Stimulated activated naive B cell treated with anti-CD40 and anti-IgM and Interleukin-4, amounts not matched to agents 10 μg/mL and 1 μg/mL and 100 μg/mL, for 72 hours (primary cell): ENCODE measurements at places on chromosomes 16 and 17.

- no peaks in the 10 kb centered on the region for H3K36me3 ChIP-seq
- no peaks in the 10 kb centered on the region for H3K4me1 ChIP-seq
- H3K27ac ChIP-seq, result no peak overlapping the region
Observed at GRCh38 chr16:62272035-62272434, 235.8 kb upstream of the CDH8 start.

DNA sequence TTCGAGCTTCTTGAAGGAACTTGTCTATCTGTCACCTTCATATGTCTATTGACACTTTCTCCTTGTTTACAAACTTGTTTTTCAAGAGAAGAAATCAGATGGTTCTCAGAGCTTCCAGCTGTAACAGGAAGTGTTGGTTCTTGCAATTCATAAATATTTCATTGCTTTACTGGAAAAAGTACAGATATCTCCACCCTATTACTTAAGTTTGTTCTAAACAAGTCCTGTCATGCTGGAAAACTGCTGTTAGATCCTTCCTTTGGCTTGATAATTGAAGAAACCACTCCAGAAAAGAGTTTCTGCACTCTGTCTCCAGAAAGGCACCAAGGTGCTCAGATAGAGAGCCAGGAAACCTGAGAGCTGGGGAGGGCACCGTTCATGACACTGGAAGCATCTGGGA lies 181.6 kb downstream of the DNAH9 start:
- no peak overlapping the region for H3K4me3 ChIP-seq
- H3K4me1 ChIP-seq, result no peaks in the 10 kb centered on the region
- no peaks in the 10 kb centered on the region for H3K36me3 ChIP-seq
- no peak for DNase-seq
- no peaks in the 10 kb centered on the region for H3K27me3 ChIP-seq
- no peak overlapping the region for H3K27ac ChIP-seq

DNA sequence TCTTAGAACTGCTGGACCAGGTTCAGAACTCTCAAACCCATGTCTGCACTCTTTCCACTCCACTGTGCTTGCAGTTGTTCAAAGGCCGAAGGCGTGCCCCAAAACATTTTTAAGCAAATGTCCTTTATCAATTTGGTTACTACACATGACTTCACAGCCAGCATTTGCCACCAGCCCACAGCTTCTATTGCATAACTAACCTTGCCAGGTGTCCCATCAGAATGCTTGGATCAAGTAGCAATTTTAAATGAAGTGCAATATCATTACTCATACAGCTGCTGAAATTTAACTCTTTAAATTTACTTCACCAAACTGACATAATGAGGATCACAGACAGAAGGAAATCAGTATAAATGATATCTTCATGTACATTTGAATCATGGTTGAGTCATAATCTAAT lies 29.8 kb upstream of the HS3ST3A1 start:
- H3K27me3 ChIP-seq, result peaks cover 22% of the 10 kb centered on the region
- H3K27ac ChIP-seq, result no peak overlapping the region
- no peaks in the 10 kb centered on the region for H3K36me3 ChIP-seq
- no peak overlapping the region for H3K4me3 ChIP-seq

DNA sequence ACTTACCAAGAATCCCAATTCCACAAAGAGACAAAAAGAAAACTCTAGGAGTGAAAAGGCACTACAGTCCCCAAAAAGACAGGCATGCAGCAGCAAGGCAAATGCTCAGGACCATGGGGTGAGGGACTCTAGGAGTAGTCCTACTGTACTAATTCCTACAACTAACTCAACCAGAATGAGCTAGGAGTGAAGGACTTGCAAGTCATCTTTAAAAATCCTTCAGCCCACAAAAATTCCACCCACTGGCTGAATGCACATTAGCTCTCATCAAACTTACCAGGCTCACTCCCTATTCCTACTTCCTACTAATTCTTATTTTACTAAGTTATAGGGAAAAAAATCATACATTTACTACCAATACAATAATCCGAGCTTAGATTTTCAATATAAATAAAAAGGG lies 141.7 kb upstream of the C17orf78 start:
- no peaks in the 10 kb centered on the region for H3K27me3 ChIP-seq
- no peak overlapping the region for H3K27ac ChIP-seq
- peaks cover 47% of the 10 kb centered on the region for H3K36me3 ChIP-seq
- H3K4me1 ChIP-seq, result no peaks in the 10 kb centered on the region
- no peak for DNase-seq

DNA sequence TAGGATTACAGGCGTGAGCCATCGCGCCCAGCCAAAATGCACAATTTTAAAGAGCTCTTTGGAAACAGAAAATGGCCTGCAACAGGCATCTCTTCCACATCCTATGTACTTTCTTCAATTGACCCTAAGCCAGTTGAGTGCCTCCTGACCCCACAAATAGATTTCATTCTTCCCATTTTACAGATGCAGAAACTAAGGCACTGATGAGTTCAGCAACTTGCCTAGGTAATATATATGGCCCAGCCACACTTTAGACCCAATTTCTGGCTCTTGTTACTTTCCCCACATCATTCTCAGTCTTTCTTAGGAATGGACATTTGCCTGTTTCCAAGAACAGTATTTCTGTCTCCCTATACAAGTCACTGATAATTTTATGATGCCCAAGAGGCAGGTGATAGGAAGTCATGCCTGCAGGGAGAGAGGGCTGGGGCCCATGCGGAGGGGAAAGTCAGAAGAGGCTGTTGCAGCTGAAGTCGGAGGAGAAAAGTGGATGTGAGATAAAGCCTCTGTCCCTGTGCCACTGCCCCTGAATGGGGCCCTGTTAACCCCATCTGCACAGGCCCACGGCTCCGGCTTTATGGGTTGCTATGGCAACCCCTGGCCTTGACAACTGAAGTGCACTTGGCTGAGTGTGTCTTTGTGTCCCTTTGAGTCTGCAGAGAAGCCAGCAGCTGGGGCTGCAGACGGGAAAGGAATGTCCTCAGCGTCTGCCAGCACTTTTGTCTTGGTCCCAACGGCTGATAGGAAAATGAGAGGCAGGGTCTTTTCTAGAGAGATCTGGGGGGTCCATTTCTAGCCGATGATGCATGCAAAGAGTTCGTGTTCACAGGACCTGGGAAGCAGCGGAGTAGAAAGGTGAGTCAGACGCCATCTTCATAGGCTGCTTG lies 45.9 kb downstream of the ABAT start:
- peaks cover 4% of the 10 kb centered on the region for H3K4me1 ChIP-seq
- no peak overlapping the region for H3K27ac ChIP-seq
- peak; percentile 32 for DNase-seq
- H3K4me3 ChIP-seq, result no peak overlapping the region
- H3K36me3 ChIP-seq, result peaks cover 29% of the 10 kb centered on the region
